Left ventricle myocardium inferior (tissue), 1 donor: ENCODE measurements at places on chromosomes 7 and 10. TPM values are rescaled to one million over a fixed set of nuclear protein-coding genes. Genes with fewer than 3 reads are reported as not detected.

- H3K27ac ChIP-seq, result peak overlapping the region; percentile 99
- H3K4me1 ChIP-seq, result peaks cover 96% of the 10 kb centered on the region
- no peaks in the 10 kb centered on the region for H3K27me3 ChIP-seq
- peaks cover 7% of the 10 kb centered on the region for H3K36me3 ChIP-seq
- no peak for DNase-seq
Measured at GRCh38 chr10:122116331-122116730, 127.4 kb downstream of the TACC2 start.

DNA sequence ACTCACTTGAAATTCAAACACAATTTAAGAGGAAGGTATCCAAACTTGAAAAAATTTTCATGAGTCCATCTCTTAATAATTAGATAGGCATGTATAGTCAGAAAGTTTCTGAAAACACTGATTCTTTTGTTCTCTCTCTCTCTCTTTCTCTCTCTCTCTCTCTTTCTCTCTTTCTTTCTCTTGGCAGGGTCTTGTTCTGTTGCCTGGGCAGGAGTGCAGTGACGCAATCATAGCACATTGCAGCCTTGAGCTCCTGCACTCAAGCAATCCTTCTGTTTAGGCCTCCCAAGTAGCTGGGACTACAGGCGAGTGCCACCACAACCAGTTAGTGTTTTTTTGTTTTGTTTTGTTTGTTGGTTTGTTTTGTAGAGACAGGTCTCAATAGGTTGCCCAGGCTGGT is 59.3 kb downstream of the PRTFDC1 start:
- H3K4me3 ChIP-seq, result no peak overlapping the region
- peaks cover 11% of the 10 kb centered on the region for H3K4me1 ChIP-seq

DNA sequence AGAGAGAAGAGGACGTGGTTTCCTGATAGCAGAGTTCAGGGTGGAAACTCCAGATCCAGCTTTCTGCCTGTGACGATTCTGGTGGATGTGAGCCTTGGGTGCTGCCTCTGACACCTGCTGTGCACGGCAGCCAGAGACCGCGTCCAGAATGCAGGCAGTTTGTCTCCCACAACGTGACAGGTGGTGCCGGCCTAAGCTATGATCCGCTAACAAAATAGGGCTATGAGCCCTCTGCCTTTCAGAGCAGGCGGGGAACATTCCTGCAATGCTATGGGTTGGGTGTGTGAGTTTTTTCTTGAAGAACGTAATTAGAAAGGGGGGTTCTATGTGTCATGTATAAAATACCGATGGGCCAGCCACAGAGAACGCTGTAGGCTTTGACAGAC is 297.3 kb upstream of the PRKCQ start:
- no peaks in the 10 kb centered on the region for H3K4me1 ChIP-seq
- DNase-seq, result no peak
- no peak overlapping the region for H3K4me3 ChIP-seq
- no peak overlapping the region for H3K27ac ChIP-seq
- H3K36me3 ChIP-seq, result no peaks in the 10 kb centered on the region

DNA sequence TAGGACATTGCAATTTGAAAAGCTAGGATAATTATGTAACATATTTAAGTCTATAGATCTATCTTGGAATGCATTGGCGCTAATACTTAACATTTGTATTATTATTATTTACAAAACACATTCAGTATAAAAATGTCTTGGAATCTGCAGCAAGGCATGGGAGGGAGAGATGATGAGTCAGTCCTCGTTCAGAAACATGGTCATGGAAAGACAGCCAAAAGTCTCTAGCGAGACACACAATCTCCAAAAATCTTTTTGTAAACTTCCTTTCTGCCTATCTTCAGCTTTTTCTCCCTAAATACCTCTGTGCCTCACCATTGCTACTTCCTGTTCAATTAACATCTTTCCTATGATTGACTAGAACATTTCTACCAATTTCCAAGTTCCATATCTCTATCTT is 188.4 kb upstream of the CACNA2D1 start:
- DNase-seq, result no peak
- no peaks in the 10 kb centered on the region for H3K4me1 ChIP-seq
- no peak overlapping the region for H3K4me3 ChIP-seq
- no peaks in the 10 kb centered on the region for H3K27me3 ChIP-seq
- no peaks in the 10 kb centered on the region for H3K36me3 ChIP-seq
- no peak overlapping the region for H3K27ac ChIP-seq

GRCh38 chr7:27608776-27609495 is 53.7 kb downstream of the HIBADH start:
- DNase-seq, result no peak
- H3K4me3 ChIP-seq, result no peak overlapping the region
- no peaks in the 10 kb centered on the region for H3K36me3 ChIP-seq
- no peak overlapping the region for H3K27ac ChIP-seq

DNA sequence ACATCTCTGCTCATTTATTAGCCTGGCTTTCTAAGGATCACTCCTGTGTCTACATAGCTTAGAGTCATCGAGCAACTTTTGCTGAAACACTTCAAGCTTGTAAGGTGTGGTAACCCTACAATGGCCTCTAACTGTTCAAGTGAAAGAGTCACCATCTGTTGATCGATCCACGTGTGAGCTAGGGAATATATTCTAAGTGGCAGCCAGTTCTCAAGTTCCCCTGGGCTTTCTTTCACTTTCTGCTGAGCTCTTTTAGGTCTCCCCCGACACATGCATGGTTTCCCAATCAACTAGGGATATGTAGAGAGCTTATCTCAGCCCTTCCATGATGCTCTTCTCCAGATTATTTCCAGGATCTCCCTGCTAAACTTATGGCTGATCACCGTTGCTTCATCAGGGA is 15.5 kb downstream of the AOAH start:
- no peaks in the 10 kb centered on the region for H3K4me1 ChIP-seq
- no peak overlapping the region for H3K4me3 ChIP-seq
- H3K27me3 ChIP-seq, result no peaks in the 10 kb centered on the region
- DNase-seq, result no peak
- no peak overlapping the region for H3K27ac ChIP-seq

DNA sequence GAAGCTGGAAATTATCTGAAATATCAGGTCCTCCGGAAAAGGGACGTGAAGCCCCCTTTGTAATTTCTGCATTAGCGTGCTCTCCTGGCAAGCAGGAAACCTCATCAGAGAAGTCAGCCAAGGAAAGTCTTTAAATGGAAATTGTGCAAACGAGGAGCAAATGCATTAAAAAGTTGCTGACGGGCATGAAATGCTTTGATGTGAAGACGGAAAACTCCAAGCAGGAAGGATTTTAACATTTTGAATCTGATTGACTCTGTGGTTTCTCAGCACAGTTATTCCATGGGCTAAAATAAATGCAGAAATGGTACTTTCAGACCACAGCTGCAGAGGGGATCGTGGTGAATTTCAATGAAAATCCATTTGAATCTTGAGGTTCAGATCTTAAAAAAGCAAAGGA is 167.8 kb downstream of the AHR start:
- no peaks in the 10 kb centered on the region for H3K36me3 ChIP-seq
- no peak for DNase-seq
- H3K4me1 ChIP-seq, result no peaks in the 10 kb centered on the region

GRCh38 chr10:110162741-110163145 is 44.7 kb upstream of the MXI1 start:
- DNase-seq, result no peak
- no peak overlapping the region for H3K27ac ChIP-seq
- H3K36me3 ChIP-seq, result no peaks in the 10 kb centered on the region
- H3K27me3 ChIP-seq, result peaks cover 18% of the 10 kb centered on the region
- H3K4me3 ChIP-seq, result no peak overlapping the region

DNA sequence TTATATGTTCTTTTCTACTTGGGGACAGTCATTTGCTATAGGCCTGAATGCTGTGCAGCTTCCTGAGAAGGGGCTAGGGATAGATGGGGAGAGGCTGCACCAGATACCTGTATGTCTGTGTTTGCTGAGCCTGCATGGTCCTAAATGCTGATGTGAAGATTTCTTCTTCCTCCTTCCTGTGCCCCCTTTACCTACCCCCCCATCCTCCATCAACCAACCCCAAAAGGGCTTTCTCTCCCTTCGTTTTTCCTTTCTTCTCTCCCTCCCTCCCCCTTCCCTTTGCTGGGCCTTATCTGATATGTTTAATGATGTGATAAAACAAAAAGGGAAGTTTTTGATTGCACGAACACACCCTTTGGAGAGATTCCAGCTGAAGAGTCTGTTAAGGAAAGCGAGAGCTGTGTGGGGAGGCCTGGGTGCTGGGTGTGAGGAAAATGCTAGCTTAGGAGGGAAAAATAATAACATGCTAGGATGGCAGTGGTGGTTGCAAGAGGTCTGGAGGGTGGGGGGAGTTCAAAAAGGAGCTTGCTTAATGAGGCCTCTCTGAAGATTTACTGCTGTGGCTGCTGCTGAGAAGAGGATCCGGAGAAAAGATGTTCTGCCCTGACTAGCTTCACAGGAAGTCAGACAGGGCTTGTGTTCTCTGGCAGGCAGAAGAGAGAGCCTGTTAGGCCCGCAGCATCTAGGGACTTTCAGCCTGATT is 101.8 kb downstream of the SAMD9 start:
- no peak overlapping the region for H3K4me3 ChIP-seq
- H3K4me1 ChIP-seq, result peaks cover 28% of the 10 kb centered on the region
- H3K36me3 ChIP-seq, result no peaks in the 10 kb centered on the region
- H3K27ac ChIP-seq, result peak overlapping the region; percentile 71
- no peaks in the 10 kb centered on the region for H3K27me3 ChIP-seq

GRCh38 chr7:101465576-101466196 is 103.0 kb downstream of the COL26A1 start:
- H3K36me3 ChIP-seq, result no peaks in the 10 kb centered on the region
- peaks cover 34% of the 10 kb centered on the region for H3K27me3 ChIP-seq
- no peak overlapping the region for H3K4me3 ChIP-seq
- no peaks in the 10 kb centered on the region for H3K4me1 ChIP-seq

- DNase-seq, result no peak
- H3K4me3 ChIP-seq, result no peak overlapping the region
- no peaks in the 10 kb centered on the region for H3K36me3 ChIP-seq
- no peaks in the 10 kb centered on the region for H3K4me1 ChIP-seq
- H3K27me3 ChIP-seq, result no peaks in the 10 kb centered on the region
Measured at GRCh38 chr10:86044029-86044428, 322.6 kb downstream of the GRID1 start.

DNA sequence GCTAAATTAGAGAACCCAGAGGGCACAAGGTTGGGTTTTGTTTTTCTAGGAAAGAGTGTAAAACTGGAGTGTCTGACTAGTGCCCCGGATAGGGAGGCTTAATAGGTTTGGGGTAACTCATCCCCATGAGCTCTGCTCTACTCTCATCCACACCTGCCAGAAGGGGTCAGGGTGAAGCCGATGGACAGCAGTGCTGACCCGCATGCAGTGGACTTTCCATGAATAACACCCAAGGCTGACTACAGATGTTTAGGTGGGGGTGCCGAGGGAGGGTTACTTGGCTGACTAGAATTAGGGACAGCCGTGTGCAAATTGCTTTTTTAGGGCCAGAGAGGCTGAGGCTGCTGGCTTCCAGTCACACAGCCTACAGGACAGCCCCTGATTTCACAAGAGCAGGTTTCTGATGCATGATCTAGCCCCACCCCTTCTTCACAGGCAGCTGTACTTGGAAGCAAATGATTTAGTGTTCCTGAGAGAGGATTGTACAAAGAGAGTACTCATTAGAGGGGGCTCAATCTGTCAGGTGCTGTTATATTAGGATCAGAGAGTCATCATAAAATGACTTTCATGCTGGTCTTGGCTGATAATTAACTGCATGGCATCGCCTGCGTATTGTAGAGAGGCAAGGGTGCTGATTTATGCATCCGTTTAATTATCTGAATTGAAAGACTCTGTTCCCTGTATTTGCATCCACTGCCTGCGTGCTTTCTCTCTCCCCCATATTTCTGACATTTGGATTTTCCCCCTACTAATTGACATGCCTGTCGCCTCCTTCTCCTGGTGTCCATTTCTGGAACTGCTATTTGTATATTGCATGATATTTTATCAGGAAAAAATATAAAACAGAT is 9.5 kb downstream of the INHBA start:
- peaks cover 44% of the 10 kb centered on the region for H3K27me3 ChIP-seq
- H3K27ac ChIP-seq, result no peak overlapping the region
- H3K36me3 ChIP-seq, result no peaks in the 10 kb centered on the region

DNA sequence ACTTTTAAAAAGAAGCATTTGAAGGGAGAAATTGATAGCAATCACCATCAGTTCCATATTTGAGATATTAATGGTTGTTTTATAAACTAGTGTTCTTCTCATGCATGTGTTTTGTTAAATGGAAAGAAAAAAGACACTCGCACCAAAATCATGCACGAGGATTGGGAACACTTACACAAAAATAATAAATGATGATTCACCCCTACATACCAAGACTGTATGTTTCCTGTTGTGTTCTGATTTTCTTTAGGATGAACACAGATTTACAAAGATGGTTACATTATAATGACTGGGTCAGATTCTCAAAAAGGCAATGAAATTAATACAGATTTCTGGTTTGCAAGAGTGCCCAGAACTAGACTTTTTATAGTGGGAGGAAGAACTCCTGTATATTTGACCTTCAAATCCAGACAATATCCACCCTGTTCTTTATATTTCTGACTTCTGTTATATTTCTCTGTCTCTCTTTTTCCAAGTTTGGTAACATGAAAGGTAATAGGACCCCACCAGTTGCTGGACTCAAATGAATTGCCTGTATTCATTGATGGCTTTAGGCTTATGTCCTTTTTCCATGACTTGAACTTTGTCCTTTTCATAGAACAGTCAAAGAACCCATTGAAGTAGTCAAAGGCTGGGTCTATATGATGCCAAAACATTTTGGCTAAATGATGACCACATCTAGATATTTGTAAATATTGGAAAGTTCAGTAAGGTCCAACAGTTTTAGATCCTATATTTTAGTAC is 54.4 kb downstream of the SEMA3A start:
- no peak overlapping the region for H3K27ac ChIP-seq
- H3K27me3 ChIP-seq, result no peaks in the 10 kb centered on the region
- no peak for DNase-seq
- H3K4me1 ChIP-seq, result no peaks in the 10 kb centered on the region
- no peak overlapping the region for H3K4me3 ChIP-seq
- no peaks in the 10 kb centered on the region for H3K36me3 ChIP-seq

- DNase-seq, result no peak
- peaks cover 9% of the 10 kb centered on the region for H3K4me1 ChIP-seq
- H3K36me3 ChIP-seq, result no peaks in the 10 kb centered on the region
- no peak overlapping the region for H3K4me3 ChIP-seq
Measured at GRCh38 chr7:84813376-84813775, 373.5 kb downstream of the SEMA3D start.

GRCh38 chr10:23974746-23975272 is 234.1 kb upstream of the KIAA1217 start:
- no peak overlapping the region for H3K27ac ChIP-seq
- H3K4me1 ChIP-seq, result peaks cover 7% of the 10 kb centered on the region
- H3K4me3 ChIP-seq, result no peak overlapping the region
- DNase-seq, result no peak

Gene STEAP2
- total RNA-seq, result 6.1 TPM

Gene LLCFC1
- total RNA-seq, result not detected
